ENCODE measurements at places on chromosomes 16 and 17. TPM values are rescaled to one million over a fixed set of nuclear protein-coding genes. Genes with fewer than 3 reads are reported as not detected.

DNA sequence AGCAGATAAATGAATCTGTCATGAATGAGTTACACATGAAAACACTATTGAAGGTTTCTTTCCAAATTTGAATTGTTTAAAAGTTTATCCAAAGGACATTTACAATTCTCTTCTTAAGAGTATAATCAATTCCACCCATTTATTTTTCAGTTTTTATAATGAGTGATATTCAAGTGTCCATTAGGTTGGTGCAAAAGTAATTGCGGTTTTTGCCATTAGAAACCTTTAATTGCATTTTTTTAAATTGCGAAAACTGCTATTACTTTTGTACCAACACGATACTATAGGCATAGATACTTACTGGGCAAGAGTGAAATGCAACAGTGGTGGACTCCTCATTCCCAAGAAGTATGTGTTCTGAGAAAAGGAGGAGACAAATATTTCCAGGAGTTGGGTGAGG lies 422.7 kb upstream of the MON1B start:
- no peak for DNase-seq

DNA sequence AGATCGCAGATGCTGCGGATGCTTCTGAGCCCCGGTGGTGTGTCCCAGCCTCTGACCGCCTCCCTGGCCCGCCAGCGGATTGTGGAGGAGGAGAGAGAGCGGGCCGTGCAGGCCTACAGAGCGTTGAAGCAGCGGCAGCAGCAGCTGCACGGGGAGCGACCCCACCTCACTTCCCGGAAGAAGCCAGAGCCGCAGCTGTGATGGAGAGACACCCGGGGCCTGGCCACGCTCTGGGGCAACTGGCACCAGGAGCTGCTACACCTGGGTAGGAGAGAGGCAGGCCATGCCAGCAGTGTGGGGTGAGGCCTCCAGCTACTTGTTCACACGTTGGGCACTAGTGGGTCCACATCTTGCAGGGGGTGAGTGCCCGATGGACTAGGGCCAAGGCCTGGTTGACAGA lies 6.0 kb downstream of the CCDC137 start:
- peak; percentile 40 for DNase-seq

DNA sequence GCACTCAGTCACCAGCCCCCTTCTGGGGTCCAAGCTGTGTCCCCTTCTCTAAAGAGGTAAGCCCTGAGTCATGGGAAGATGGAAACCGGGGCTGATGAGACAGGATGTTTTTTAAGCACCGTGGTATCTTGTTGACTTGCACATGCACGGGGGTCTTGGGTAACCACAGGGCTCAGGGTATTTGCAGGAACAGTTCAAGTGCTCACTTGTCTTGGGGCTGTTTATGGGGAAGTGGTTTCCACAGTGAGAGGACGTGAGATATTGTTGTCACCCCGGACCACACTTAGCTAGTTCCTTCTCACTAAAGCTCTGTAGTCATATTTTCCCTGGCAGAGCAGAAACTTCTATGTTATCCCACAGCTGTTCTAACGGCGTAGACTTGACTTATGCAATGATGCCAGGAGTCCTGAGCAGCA lies 7.7 kb downstream of the CCL3L1 start:
- no peak for DNase-seq

DNA sequence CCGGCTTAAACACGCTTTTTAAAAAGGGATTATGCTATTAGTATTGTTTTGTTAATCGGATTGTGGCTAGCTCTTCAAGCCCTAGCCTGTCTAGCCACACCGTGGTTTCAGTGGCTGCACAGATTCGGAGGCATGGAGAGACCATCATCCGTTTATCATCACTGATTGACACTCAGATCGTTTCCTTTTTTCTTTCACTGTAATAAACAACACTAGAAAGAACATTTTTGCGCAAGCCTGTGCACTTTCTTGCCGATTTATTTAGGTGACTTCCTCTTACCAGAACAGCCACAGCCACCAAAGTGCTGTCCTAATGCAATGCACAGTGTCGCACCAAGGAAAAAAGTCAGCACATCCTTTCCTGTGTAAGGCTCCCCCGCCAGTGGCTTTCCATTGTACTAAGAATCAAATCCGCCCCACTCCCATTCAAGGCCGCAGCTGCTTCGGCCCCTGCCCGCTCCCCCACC lies 78.2 kb downstream of the CRISPLD2 start:
- no peak for DNase-seq

GRCh38 chr17:70120425-70120824 lies 45.4 kb downstream of the KCNJ16 start:
- DNase-seq = no peak

Gene PPL
- 0.18 TPM for total RNA-seq

Gene GPRC5B
- total RNA-seq = 7.8 TPM

Gene RHBDL3
- not detected for total RNA-seq

Gene CRHR1
- total RNA-seq = not detected

Gene RCVRN
- total RNA-seq = 0.06 TPM

Gene DBNDD1
- 14.4 TPM for total RNA-seq
